ENCODE measurements at places on chromosomes 3 and 15.

DNA sequence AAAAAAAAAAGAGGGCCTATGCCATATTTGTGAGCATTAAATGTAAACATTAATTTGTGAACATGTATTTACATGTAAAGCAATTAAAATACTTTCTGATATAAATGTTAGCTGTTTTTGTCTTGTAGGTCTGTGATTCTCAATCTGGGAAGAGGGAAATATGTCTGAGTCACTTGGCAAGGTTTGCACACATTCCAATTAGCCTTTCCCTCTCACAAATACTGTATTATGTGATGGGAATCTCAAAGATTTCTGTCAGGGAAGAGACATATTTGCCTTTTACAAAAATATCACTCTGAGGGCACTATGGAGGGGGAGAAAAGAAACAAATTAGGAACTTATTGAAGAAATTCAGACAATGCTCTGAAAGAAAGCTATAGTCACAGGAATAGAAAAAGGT lies 483.6 kb downstream of the GBE1 start:
- no peak for DNase-seq

DNA sequence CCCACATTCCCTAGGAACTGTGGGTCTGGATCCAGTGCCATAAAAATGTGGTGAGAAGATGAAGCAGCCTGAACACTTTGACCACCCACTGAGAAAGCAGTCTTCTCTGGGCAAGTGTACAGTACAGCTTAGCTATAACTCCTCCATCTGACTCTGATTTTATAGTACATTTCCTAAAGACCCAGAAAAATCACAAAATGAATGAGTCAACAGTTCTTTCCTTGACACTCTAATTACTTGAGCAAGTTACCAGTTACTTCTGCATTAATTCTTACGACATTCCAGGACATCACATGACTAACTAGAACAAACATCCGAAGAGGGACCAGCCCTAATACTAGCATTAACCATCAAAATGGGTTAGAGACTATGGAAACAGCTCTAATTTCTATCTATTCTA lies 148.1 kb upstream of the PEX5L start:
- no peak for DNase-seq

GRCh38 chr3:124960105-124960504 lies 25.6 kb upstream of the MUC13 start:
- no peak for DNase-seq

- DNase-seq, result no peak
These were observed 83.9 kb upstream of the CDAN1 start for GRCh38 chr15:42820811-42821210.

DNA sequence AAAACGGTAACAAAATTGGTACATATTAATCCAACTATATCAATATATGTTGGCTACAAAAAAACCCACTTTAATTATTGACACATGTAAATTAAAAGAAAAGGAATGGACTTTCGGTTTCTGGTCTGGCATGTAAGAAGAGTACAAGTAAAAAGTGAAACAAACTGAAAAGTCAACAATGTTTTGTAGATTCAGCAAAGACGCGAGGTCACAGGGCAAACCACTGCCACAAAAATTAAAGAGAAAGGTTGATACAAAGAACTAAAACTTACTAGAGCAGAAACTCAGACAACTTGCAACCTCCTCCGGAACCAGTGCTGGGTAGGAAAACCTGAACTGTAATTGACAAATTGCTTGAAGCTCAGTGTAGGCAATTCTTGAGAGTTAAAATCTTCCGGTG lies 110.6 kb upstream of the ARPP21 start:
- no peak for DNase-seq

DNA sequence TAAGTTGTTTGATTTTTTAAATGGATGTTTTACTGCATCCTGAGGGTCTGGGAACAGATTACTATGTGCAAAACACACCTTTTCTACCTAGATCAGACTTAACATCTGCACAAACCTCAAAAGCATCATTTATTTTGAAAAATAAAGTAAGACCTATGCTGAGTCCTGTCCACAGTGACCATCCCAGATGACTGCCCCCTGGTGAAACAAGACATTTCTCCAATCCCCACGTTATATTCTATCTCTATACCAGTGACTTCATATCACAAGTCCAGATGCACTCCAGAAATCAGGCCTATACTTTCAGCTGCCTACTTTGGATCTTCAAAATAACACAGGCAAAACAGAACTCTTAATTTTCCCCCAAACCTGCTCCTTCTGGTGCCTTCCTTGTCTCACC lies 143.2 kb downstream of the P2RY1 start:
- DNase-seq, result no peak

DNA sequence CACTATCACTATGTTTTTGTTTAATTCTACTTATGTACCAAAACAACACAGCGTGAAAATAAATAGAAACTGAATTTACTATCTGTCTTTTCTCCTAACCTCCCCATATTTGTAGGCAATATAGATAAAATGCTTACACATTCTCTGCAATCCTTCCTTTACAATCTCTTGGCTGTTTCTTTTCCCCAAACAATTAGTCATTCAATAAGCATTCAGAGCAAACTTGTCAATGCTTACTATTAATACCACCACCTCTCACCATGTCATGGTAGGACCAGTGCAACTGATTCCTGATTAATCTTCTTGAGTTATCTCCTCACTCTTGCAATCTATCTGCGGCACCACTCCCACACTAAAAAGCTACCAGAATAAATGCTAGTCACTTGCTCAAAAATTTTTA lies 74.0 kb upstream of the TTBK2 start:
- no peak for DNase-seq

- DNase-seq, result no peak
These were observed 182.7 kb downstream of the NSMCE3 start for GRCh38 chr15:29086891-29087290.

DNA sequence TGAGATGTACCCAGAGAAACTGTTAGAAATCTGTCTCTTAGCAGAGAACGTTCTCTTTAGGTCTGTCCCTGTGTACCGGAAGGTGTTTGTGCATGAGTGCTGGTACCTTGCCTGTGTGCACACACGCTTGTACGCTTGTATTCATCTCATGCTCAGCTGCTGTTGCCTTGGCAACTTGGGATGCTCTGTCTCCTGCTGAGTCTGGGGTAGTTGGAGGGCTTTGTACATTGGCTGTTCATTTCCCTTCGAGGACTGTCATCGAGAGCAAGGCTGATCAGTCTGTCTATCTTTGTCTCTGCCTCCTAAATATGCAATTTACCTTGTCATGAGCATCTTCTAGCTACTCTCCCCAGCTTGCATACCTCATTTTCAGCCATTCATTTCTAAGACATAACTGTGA lies 147.2 kb downstream of the SLCO3A1 start:
- no peak for DNase-seq

DNA sequence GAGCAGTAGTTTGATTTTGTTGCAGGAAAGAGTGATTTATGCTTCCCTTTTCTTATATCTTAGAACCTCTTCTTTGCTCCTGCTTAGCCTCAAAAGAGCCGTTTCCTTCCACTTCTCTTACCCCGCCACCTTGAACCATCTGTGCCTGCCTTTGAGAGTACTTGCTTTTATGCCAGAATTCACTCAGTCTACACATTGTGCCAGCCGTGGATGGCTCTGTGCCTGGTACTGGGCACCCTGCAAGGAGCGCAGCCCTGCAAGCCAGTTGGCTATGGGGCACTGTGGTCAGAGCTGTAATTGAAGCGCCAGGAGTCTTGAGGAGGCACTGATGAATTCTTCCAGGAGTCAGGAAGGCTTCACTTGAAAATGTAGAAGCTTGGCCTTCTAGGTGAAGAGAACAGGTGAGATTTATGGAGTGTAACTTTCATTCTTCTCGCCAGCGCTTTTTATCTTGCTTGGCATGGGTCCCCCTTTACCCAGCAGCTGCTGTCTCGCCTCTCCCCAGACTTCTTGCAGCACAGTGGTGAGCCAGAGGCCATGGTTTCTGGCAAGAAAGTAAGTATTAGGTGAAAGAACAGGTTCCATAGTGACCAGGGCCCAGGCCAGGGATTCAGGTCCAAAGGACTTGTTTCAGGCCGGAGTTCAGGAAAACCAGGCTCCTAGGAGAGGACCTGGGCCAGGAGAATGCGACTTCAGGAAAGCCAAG lies 4.9 kb downstream of the TMED3 start:
- no peak for DNase-seq

DNA sequence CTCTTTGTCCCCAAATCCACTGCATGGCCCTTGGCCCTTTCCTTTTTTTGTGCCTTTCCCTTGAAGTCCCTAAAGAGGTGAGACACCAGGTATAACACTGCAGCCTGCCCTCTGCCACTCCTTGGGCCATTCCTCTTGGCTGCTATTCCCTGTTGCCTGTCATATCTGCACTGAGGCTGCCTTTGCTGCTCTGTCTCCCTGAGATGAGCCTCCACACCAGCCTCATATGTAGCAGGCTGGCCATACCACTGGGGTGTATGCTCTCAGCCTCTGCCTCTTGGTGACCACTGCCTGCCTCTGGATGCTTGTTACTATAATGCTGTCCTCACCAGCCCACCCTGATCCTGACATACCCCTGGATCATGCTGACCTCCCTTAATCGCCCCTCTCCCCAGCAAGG lies 252.0 kb downstream of the CLSTN2 start:
- no peak for DNase-seq

DNA sequence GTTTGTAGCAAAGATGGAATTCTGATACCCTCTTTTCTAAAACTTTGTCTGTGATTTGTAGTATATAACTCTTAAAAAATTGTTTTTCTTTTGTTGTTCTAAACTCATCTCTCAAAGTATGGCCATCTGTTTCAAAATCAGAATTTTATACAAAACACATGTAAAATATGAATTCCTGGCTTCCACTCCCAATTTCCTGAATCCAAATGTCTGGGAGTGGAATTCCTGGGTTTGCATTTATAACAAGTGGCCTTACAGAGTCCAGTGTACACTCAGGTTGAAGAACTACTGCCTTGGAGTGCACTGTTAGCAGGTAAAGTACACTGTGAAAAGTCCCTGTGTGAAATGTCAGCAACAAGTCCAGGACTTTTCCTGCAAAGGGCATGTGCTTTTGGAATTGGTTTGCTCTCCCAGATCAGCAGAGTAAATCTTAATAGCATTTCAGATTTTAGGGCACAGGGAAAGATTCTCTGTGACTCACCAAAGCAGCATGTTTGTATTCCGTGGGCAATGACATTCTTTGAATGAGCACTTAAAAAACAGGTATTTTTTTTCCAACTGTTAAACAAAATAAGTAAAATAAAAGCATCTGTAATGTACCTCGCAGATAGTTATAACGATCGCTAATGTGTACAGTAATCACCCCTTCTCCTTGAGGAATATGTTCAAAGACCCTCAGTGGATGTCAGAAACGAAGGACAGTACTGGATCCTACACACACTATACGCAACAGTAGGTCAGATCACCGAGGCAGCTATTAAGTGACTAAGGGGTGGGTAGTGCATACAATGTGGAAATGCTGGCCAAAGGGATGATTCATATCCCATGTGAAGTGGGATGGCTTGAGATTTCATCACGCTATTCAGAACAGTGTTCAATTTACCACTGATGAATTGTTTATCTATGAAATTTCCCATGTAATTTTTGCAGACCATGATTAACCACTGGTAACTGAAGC lies 2.0 kb upstream of the CLDN16 start:
- DNase-seq, result no peak

GRCh38 chr3:197335428-197336132 lies 37.2 kb upstream of the DLG1 start:
- DNase-seq, result no peak

- no peak for DNase-seq
These were observed 36.6 kb upstream of the ARID3B start for GRCh38 chr15:74504418-74504817.

DNA sequence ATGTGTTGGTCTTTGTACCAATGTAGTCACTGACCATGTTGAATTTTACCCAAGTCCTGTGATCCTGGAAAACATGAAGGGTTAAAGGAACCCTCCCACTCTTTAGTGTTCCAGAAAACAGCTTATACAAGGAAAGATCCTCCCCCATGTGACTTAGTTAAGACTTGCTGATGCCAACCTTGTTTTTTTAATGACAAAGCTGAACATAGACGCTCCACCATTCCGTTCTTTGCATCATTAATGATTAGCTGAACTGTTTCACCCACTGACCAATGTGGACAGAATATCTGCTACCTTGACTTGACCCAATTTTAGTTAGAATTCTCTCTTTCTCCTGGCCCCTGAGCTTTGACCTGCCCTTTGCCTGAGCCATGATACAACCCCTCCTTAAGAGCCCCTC lies 3.5 kb upstream of the WDR72 start:
- no peak for DNase-seq

DNA sequence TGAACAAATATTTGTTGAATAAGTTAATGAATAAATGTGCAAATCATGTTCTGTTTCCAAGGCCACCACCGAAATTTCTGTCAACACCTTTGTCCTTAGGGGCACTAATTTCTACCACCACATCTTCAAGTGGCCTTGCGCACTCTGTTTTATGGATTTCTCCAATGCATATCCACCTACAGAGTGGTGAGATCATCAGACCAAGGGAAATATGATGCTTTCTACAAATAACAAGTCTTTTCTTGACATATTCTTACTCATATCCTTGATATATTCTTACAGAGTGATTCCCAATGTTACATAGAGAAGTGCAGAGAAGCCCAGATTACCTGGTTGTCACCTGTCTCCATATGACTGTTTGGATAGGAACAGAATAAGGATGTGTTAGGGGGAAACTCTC lies 36.1 kb upstream of the TMCO5A start:
- DNase-seq, result no peak

DNA sequence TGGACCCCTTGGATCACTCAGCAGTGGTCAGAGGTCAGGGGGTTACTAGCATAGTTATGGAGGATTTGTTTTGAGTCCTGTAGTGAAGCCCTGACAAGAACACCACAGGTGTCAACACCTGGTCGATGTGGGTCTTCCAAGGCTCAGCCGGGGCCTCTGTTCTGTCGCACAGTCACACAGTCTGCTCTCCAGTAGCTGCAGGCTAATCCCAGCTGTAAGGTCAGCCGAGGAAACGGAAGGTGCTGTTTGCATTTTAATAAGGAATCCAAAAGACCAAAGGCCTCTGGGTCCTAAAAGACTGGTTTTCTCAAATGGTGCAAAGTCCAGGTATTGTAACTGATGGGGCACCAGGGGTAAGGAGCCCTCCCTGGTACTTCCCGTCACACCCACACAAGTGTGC lies 71.7 kb downstream of the RPLP1 start:
- no peak for DNase-seq

DNA sequence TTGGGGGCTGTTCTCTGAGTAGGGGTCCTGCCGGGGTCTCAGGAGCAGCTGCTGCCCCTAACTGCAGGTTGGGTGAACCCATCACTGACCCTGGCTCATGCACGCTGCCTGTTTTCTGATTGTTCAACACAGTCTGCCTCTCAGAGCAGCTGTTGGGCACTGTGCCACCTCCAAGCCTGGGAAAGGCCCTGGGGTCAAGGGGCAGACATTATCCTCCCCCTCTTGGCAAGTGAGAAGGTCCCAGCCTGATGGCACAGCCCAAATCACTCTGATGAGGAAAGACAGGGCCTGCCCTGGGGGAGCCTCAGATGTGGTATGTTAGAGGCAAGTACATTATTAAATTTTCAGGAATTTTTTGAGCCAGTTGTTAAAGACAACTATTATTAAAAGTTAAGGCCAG lies 14.1 kb upstream of the GNAT1 start:
- DNase-seq, result no peak

DNA sequence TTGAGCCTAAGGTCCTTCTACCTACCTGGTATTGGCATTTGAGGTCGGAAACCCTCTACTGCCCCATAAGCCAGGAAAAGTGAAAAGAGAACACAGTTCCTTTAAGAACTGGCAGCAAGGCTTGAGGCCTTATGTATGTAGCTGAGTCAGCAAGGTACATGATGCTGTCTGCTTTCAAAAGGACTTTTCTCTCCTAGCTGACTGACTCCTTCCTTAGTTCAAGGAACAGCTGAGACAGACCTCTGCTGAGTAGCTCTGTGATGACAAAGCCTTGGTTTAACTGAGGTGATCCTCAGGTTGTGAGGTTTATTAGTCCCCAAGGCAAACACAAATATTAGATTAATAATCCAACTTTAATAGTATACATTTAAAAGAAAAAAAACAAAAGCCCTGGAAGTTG lies 45.8 kb downstream of the ADPGK start:
- no peak for DNase-seq
